ENCODE measurements at places on chromosomes 7 and 10.

DNA sequence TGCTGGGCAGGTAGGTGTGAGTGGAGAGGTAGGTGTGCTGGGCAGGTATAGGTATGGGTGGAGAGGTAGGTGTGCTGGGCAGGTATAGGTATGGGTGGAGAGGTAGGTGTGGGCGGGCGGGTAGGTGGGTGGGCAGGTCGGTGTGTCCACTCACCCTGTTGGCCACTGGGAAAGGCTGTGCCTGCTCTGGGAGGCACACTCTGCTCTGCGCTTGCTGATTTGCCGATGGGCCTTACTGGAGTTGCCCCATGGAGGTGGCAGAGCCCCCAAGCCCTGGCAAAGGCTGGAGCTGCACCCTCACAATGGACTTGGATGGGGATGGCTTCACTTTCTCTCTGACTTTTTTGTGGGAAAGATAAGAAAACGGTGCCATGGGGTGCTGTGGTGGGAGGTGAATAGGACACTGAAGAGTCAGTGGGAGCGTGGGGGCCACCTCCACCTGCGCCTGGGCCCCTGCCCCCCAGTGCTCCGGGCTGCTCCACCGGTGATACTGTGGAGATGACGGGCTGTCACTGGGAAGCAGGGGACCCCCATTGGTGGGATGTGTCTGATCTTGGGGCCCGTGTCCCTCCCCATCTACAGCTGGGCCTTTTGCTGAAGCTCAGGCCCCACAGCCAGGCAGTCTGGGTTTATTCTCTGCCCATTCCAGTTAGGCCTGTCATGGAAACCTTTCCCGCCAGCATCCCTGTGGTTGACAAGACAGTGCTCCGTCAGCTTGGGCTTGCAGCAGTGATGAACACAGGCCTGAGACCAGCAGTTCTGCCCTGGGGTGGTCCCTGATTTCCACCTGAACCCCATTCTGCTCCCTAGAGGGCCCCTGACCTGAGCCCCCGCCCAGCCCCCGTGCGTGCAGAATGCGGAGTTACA lies 75.0 kb downstream of the NKX6-2 start:
- no peak for DNase-seq

GRCh38 chr10:31063841-31064240 lies 32.2 kb upstream of the ZNF438 start:
- DNase-seq: no peak

- peak; percentile 84 for DNase-seq
Observed at GRCh38 chr10:79127151-79127961, 58.6 kb downstream of the ZMIZ1 start.

GRCh38 chr7:17725821-17726220 lies 214.5 kb downstream of the SNX13 start:
- peak; percentile 28 for DNase-seq

DNA sequence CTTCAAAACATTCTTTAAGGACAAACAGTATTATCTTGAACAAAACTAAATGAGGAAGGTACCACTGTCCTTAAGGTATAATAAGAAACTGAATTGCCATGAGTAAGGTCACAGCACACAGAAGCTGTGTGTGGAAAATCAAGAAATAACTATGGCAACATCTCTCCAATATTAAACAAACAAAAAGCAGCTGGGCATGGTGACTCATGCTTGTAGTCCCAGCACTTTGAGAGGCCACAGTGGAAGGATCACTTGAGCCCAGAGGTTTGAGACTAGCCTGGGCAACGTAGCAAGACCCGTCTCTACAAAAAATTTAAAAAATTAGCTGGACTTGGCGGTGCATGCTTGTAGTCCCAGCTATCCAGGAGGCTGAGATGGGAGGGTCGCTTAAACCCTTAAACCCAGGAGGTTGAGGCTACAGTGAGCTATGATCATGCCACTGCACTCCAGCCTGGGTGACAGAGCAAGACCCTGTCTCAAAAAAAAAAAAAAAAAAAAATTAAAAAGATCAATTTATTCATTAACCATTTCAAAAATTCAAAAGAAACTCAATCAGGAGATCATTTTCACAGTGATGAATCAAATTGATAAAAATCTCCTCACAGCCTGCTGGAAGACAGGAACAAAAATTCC lies 195.4 kb downstream of the SKIDA1 start:
- no peak for DNase-seq

- DNase-seq: no peak
Observed at GRCh38 chr7:132112657-132113056, 463.6 kb downstream of the PLXNA4 start.

DNA sequence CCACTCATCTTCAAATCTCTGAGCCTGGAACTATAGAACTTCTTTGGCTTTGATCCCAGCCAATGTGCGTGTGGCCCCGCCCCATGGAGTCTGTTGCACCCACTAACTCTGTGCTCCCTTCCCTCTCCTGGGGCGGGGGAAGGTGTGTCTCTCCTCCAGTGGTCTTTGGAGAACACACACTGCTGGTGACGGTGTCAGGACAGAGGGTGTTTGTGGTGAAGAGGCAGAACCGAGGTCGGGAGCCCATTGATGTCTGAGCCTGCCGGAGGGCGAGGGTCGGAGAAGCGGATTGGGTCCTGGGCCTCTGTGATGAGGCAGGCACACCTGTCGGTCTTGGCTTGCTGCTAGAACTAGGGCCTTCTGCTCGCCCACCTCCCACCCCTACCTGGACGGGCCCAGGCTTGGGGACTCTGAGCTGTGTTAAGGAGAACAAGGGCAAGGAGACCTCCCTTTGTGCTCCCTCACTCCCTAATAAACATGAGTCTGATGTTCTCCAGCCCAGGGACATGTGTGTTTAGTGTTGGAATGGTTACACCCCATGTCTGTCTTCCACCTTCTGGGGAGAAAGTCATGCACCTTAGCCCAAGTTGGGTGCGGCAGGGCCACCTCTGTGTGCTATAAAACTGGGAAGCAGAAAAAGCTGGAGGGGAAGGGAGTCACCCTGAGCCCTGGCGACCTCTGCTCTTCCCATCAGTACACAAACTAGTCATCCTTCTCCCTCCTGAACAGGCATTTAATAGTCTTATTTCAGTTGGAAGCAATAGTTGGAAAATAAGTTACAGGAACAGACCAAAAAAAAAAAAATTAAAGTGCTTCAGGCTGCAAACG lies 4.6 kb downstream of the TRAPPC14 start:
- DNase-seq: no peak

DNA sequence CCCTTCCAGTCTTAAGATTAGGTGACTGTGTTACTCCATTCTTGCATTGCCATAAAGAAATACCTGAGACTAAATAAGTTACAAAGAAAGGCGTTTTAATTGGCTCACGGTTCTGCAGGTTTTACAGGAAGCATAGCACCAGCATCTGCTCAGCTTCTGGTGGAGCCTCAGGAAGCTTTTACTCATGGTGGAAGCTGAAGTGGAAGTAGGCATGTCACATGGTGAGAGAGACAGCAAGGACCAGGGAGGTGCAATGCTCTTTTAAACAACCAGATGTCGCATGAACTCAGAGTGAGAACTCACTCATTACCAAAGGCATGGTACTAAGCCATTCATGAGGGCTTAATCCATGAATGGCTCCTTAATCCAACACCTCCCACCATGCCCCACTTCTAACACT lies 34.0 kb upstream of the TMEM273 start:
- no peak for DNase-seq

- no peak for DNase-seq
Observed at GRCh38 chr7:138196971-138197896, 121.0 kb downstream of the AKR1D1 start.

DNA sequence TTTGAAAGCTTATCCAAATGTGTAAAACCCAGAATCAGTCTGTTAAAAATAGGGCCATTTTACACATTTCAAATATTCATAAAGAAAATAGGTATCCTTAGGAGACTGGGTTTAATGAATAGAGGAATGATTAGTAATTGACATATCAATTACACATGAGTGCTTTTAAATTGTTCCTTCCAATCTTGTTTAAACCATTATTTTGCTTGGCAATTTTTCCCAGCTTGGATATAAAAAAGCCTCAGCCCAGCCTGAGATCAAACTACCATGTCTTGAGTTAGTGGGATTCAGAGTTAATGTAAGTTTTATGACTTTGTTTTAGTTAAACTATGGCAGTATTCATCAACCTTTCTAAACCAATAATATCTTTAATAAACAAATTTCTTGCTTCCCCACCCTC lies 28.3 kb downstream of the PARP12 start:
- no peak for DNase-seq

DNA sequence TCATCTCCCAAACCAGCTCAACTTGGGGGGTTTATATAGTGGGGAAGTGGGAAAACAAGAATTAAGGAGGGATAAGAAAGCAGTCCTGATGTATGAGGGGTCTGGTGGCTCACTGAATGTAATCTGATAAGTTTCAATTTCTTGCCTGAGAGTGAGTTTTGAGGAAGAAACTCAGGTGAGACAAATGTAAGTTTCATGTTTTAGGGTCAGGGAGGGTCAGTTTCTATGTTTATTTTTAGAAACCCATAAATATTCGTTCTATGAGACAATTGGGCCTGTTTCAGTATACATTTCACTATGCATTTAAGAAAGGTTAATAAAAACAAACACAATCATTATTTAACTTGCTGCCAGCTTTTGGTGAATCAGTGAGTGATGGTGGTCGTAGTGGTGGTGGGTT lies 128.0 kb upstream of the MBL2 start:
- no peak for DNase-seq

DNA sequence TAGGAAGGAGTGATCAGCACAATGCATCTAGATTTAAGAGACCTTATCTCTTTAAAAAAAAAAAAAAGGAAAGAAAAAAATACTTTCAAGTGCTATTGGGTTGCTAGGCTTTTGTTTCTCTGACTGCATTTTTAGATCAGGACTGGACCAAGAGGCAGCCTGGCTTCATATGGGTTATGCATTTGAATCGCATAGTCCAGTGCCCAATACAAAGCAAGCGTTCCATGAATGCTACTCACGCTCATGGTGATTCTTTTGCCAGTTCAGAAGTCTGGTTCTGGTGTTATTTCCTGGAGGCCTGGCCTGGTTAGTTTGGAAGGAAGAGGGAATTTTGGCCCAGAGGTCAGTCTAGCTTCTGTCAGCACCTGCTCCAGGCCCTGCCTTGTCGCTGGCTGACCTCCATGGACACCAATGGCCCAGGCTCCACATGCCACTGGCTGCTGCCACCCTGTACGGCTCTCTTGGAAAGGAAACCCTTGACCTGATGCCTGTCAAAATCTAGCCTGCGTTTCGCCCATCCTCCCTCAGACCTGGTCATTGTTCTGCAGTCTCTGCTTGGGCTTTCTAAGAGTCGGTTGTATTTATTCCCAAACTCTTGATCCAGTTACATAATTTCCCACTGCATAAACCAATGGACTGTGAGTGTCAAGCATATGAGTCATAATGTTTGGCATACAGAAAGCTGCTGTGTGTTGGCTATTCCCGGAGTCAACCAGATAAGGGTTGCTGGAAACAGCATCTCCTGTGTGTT lies 74.3 kb upstream of the MKX start:
- no peak for DNase-seq

DNA sequence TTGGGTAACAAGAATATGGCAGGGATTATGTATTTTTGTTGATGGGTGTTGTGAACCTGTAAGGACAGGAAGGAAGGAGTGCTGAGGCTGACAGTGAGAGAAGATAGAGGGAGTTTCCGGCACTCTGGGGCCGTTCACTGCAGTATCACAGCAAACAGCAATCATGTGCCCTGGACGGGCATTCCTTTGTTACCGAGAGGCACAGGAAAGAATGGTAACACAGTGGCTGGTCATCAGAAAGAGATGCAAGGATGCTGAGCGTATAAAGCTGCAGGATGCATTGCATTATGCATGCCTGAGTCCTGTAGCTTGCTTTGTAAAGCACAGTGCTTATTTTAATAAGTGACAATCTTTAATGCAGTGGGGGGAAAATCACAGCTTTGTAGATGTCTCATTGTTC lies 286.8 kb downstream of the RPS24 start:
- no peak for DNase-seq

DNA sequence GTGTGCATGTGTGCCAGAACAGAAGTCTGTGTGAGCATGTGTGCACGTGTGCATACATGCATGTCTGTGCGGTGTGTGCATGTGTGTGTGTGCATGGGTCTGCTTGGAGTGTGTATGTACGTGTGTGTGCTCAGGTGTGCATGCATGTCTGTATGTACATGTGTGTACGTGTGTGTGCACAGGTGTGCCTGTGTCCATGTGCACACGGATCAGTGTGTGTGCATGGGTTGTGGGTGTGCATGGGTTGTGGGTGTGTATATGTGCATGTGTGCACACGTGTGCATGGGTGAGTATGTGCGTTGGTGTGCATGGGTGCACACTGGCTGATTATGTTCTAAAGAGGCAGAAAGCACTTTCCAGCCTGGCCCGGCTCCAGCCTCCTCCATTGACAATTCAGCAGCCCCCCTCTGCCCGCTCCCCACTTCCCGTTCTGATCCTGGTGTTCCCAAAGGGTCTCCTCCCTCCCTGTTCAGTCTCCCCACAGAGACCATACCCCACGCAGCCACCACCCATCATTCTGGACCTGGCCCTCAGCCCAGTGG lies 44.1 kb upstream of the PDGFA start:
- no peak for DNase-seq

DNA sequence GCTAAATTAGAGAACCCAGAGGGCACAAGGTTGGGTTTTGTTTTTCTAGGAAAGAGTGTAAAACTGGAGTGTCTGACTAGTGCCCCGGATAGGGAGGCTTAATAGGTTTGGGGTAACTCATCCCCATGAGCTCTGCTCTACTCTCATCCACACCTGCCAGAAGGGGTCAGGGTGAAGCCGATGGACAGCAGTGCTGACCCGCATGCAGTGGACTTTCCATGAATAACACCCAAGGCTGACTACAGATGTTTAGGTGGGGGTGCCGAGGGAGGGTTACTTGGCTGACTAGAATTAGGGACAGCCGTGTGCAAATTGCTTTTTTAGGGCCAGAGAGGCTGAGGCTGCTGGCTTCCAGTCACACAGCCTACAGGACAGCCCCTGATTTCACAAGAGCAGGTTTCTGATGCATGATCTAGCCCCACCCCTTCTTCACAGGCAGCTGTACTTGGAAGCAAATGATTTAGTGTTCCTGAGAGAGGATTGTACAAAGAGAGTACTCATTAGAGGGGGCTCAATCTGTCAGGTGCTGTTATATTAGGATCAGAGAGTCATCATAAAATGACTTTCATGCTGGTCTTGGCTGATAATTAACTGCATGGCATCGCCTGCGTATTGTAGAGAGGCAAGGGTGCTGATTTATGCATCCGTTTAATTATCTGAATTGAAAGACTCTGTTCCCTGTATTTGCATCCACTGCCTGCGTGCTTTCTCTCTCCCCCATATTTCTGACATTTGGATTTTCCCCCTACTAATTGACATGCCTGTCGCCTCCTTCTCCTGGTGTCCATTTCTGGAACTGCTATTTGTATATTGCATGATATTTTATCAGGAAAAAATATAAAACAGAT lies 9.5 kb downstream of the INHBA start:
- no peak for DNase-seq
